Stimulated activated CD4-positive, alpha-beta T cell treated with anti-CD3 and anti-CD28 coated beads, Interleukin-15, amount 100 ng/mL, for 1 hour (primary cell): ENCODE measurements at places on chromosomes 1 and 21.

DNA sequence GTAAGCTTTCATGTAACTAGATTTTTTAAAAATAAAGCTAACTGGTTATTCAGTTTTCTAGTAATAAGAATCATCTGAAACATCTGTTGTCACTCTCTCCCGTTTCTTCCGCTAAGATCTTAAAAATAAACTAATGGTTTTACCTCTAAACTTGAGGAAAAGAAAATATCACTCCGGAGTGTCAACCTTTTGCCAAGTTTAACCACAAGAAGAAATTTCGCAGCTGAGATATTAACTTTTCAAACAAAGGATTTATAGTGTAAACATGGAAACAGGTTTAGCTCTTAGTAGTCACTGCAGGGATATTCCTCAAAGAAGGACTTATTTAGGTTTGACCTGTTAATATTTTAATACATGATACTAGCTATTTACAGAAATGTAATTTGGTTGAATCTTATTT lies 954.9 kb downstream of the ADGRL2 start:
- no peak for DNase-seq

- no peak for DNase-seq
These were observed 26.4 kb downstream of the CAPN2 start for GRCh38 chr1:223738465-223739365.

DNA sequence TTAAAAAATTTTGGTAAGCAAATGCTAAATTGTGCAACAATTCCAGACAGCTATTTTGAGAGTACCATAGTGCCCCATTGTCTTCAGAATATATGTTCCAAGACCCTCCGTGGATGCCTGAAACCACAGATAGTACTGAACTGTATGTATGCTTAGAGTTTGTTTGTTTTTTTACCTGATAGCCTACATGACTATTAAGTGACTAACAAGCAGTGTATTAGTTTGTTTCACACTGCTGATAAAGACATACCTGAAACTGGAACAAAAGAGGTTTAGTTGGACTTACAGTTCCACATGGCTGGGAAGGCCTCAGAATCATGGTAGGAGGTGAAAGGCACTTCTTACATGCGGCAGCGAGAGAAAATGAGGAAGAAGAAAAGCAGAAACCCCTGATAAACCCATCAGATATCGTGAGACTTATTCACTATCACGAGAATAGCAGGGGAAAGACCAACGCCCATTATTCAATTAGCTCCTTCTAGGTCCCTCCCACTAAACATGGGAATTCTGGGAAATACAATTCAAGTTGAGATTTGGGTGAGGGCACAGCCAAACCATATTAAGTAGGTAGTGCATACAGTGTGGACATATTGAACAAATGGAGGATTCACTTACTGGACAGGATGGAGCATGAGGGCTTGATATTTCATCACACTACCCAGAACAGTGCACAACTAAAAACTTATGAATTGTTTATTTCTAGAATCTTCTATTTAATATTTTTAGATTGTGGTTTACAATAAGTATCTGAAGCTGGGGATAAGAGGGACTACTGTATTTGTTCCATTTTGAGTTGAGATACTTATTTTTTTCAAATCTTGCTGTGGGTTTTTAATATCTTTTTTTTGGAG lies 78.5 kb downstream of the LHX9 start:
- no peak for DNase-seq

- no peak for DNase-seq
These were observed 241.0 kb downstream of the DISC1 start for GRCh38 chr1:231867607-231868006.

DNA sequence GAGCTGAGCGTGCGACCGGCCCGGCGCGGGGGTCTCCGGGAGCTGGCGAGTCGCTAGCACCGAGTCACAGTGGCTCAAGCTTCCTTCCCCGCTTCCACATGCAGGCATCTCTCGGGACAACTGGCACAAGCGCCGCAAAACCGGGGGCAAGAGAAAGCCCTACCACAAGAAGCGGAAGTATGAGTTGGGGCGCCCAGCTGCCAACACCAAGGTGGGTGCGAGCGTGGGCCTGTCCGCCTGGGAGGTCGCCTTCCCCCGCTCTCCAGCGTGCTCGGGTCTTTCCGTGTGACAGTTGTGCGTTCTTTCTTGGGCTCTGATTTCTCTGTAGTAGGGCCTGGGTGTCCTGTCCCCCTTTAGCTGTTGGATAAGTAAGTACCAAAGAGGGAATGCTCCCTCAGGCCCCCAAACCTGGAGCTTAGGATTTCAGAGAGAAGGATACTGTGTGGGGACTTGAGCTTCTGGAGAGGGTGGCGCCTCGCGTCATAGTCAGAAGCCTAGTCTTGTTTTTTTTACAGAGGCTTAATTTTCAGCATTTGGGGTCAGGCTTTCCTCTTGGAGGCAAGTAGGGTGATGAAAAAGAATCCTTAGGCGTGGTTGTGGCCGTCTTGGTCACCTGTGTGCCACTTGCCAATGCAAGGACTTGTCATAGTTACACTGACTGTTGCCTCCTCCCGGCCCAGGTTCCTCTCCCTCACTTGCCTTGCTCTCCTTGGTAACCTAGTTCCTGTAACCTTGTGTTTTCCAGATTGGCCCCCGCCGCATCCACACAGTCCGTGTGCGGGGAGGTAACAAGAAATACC lies 790 bp downstream of the RPS8 start:
- no peak for DNase-seq

DNA sequence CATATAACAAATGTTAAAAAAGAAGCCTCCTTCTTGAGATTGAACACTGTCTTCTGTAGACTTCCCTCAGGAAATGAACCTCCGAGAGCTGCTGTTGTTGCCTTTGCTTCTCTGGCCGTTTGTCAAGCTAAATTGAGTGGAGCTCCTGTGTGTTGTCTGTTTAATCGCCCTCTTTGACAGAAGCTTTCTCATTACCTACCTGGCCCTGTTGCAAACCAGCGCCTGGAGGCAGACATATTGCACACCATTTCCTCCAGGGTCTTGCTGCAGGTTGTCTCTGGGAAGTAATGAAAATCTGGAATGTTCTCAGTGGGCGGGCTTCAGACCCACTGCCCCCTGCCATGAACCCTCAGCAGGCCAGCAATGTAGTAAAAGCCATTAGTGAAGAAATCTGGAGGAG lies 83.3 kb downstream of the GABPA start:
- no peak for DNase-seq
